ENCODE measurements at places on chromosomes 16 and 17.

- no peak for DNase-seq
Observed at GRCh38 chr17:70017941-70018340, 57.1 kb upstream of the KCNJ16 start.

DNA sequence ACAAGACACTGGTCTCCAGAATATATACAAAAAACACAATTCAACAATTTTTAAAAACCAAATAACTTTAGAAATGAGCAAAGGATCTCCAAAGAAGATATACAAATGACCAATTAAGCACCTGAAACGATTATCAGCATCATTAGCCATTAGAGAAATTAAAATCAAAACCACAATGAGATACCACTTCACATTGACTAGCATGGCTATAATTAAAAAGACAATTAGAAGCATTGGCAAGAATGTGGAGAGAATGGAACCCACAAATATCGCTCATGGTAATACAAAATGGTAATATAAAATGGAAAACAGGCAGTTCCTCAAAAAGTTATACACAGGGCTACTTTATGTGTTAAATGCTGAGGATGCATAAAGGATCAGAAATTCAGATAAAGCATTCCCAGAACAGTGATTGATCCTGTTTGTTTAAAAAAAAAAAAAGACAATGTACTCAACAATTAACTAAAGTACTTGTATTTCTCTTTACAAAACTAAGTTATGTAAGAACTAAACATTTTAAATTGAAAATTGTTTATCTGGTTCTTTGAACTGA is 52.5 kb downstream of the KANSL1 start:
- no peak for DNase-seq

DNA sequence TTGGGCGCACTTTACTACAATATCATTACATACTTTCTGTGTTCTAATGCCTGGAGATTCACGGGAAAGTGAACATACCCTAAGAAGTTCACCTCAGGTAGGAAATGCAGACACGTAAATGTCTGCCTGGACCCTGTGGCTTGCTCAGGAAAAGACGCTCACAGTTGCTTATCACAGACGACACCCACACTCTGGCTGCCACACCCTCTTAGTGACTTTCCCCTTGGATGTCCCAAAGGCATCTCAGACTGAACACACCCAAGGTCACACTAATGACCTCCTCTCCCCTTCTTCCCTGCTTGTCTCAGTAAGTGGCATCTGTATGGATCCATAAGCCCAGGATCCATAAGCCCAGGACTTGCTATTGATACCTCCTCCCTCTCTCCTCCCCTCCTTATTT is 32.6 kb downstream of the CDRT15 start:
- no peak for DNase-seq

DNA sequence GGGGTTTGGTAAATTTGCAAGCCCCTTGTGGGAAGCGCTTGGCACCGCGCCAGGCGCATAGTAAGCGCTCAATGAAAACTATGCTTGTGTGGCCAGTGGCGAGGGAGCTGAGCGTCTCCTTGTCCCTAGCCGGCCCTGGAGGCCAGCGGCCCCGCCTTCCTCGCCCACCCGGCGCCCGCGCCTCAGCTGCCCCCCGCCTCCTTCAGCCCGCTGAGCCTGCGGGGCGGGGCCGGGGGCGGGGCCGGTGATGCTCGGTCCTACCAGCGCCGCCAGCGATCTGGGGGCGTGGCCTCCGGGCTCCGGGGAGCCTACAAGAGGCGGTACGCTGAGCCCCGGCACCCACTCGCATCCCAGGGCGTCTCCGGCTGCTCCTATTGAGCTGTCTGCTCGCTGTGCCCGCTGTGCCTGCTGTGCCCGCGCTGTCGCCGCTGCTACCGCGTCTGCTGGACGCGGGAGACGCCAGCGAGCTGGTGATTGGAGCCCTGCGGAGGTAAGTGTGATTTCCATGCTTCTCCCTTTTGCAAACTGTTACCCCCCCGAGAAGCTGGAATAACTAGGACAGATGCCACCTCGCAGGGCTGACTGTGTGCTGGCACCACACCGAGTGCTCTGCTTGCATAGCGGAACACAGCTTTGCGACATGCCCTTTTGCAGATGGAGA is at the start of gene CRISPLD2:
TSS of gene CRISPLD2 (plus strand) at position 342 of the 661 bp plus-strand sequence. CDS start 18,511 bp downstream, outside the sequence.
- peak; percentile 60 for DNase-seq

- peak; percentile 35 for DNase-seq
Observed at GRCh38 chr16:74667255-74667700, 601 bp upstream of the RFWD3 start.

GRCh38 chr17:2996810-2997670 is 66.4 kb downstream of the OR1D5 start:
- no peak for DNase-seq

- DNase-seq: no peak
Observed at GRCh38 chr16:75486676-75487313, 8.4 kb downstream of the CHST6 start.

GRCh38 chr16:56874800-56875199 is 9.8 kb downstream of the SLC12A3 start:
- DNase-seq: no peak

- no peak for DNase-seq
Observed at GRCh38 chr17:61464130-61464842, 12.1 kb downstream of the TBX4 start.

DNA sequence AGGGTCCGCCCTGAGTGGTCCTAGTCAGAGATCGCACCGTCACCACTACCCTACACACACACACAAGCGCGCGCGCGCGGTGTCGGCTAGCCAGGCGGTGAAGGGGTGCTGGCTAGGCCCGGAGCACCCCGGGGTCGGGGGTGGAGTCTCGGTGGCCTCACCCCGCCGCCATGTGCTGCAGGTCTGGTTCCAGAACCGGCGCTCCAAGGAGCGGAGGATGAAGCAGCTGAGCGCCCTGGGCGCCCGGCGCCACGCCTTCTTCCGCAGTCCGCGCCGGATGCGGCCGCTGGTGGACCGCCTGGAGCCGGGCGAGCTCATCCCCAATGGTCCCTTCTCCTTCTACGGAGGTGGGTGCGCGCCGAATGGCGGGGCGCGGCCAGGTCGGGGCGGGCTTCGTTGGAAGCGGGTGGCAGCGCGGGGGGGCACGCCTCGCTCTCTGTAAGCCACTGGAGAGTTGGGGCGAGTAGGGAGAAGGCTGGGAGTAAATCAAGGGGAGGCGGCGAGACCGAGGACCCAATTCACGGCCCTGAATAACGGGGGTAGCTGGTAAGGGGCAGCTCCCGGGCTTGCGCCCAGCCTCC is 4.8 kb downstream of the LHX1 start:
- no peak for DNase-seq

GRCh38 chr16:17866996-17867395 is 396.2 kb upstream of the XYLT1 start:
- DNase-seq: no peak

DNA sequence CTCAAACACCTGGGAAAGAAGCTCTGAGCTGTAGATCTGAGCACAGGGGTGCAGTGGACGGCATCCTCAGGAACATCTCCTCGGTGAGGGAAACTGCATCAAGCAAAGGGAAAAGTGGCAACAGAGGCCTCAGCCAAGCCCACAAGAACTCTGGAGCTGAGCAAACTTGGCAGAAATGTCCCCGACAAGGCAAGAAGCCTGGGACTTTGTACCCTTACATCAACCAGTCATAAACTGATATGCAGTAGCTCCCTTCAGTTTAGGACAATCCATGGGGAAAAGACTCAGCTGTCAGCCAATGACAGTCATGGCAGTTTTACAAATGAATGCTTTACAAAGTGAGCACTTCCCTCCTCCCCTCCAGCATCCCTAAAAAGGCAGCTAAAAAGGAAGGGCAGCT is 210.0 kb upstream of the DYNLRB2 start:
- DNase-seq: no peak

- DNase-seq: no peak
Observed at GRCh38 chr17:4440690-4441686, 7.2 kb downstream of the SPNS3 start.

DNA sequence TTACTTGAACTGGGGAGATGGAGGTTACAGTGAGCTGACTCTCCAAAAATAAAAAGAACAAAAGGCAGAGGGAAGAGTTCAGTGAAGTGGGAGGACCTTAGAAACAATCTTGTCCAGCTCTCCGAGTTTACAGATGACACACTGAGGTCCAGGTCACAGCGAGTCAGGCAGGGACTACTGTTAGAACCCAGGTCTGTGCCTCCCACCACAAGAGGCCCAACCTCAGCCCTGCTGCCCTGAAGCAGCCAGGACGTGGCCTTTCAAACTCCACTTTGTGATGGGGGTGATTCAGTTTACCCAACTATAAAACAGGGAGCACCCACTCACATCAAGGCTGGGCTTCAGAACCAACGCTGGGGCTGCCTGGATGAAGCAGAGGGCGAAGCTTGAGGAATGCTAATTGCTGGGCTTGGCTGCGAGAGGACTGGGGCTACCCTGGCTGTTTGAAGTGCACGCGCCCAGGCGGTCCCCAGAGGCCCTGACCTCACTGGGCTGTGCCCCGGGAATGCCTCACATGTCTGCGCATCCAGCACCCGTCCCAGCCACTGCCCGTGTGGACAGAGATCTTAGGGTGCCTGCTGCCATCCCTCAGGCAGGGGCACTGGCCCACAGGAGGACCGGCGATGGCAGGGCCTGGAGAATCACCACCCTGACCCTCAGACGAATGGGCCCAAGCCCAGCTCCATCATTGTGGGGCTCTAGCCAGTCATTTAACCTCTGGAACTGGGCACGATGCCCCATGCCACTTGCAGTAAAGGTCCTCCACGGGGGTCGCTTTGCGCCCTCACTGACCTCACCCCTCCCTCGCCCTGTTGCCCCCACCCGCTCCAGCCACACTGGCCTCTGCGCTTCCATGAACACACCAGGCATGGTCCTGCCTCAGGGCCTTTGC is 11.4 kb downstream of the SLC5A10 start:
- DNase-seq: no peak

DNA sequence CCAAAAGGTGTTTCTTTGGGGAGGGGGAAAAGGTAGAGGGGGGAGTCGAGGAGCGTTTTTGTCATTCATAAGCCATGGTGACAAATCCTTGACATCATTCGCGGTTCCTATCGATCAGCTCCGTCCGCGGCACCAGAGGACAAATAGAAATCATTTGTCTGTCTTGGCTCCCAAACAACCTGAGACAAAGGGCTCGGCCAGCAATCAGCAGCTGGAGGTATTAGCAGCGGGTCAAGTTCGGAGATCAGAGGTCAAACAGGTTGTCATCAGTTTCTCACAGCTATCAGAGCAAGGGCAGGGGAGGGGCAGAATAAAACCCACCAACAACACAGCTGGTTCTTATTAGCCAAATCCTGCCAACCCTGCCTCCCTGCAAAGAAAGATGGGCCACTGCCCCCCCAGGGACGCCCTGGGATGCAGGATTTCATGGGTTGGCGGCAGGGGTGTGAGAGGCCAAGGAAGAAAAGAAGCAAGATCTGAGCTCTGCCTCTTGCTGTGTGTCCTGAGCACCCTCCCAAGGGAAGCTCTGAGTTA is 145.3 kb upstream of the LHX1 start:
- DNase-seq: no peak

GRCh38 chr16:54798267-54798666 is 132.4 kb upstream of the IRX5 start:
- DNase-seq: no peak

- no peak for DNase-seq
Observed at GRCh38 chr17:43074869-43075268, 49.8 kb downstream of the RND2 start.

GRCh38 chr16:76118344-76118743 is 158.9 kb upstream of the CNTNAP4 start:
- no peak for DNase-seq

DNA sequence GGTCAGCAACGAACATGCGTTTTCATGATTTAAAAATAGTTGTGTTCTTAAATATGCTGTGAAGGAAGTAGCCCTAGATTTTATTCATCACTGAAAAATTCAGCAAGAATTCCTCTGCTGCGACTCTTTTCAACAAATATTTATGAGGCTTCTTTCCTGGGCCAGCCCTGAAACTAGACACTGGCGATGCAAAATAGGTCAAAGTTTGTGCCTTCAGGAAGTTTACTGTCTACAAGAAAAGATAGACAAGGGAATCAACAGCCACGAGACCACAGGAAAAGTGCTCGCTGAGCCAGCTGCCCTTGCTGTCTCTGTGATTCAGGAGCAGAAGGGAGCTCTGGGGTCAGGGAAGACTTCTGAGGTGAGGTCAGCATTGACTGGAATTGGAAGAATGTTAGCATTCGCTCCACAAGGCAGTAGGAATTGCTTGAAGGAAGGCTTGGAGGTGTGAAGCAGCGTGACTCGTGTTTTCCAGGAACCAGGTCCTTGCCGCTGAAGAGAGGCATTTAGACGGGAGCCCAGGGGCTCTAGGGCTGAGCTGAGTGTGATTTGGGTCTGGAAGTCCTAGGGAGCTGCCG is 1.9 kb upstream of the RPL26 start:
- no peak for DNase-seq

- peak; percentile 91 for DNase-seq
Observed at GRCh38 chr17:64448665-64449512, at the start of gene MILR1. TSS of gene MILR1 (plus strand) at chr17:64449115. CDS start at chr17:64449169, 54 bp downstream.

DNA sequence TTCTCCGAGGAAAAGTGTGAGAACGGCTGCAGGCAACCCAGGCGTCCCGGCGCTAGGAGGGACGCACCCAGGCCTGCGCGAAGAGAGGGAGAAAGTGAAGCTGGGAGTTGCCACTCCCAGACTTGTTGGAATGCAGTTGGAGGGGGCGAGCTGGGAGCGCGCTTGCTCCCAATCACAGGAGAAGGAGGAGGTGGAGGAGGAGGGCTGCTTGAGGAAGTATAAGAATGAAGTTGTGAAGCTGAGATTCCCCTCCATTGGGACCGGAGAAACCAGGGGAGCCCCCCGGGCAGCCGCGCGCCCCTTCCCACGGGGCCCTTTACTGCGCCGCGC is at the start of gene ERBB2:
TSS of gene ERBB2 (plus strand) at position 247 of the 330 bp plus-strand sequence. CDS start 175 bp downstream, outside the sequence.
- no peak for DNase-seq

DNA sequence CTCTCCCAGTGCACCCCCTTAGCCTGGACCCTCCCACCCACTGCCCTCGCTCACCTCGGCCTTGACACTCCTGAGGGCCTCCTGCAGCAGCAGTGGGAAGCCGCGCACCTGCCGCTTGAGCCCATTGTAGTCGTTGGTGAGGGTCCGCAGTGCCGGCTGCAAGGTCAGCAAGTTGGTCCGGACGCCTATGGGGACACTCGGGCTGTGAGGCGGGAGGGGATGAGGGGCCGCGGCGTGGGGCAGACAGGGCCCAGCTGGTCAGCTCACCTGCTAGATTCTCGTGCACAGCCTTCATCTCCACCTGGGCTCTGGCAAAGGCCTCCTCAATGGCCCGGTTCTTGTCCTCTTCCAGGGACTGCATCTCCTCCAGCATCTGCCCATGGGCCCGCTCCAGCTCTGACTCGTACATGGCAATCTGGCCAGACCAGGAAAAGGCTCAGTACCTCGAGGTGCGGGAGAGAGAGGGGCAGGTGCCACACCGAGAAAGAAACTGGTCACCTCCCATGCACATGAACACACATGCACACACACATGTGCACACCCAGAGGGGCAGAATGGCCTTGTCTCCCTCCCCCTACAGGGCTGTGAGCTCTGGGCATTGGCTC is 32.6 kb downstream of the KIFC3 start:
- DNase-seq: no peak

- DNase-seq: no peak
Observed at GRCh38 chr16:86025706-86026105, 126.7 kb downstream of the IRF8 start.

- DNase-seq: no peak
Observed at GRCh38 chr16:86619239-86619794, 41.0 kb downstream of the FOXL1 start.

GRCh38 chr16:83517398-83517797 is 290.4 kb upstream of the HSBP1 start:
- no peak for DNase-seq

- no peak for DNase-seq
Observed at GRCh38 chr17:416293-417206, 63.9 kb upstream of the RPH3AL start.
